ENCODE measurements at places on chromosomes 11 and 22.

DNA sequence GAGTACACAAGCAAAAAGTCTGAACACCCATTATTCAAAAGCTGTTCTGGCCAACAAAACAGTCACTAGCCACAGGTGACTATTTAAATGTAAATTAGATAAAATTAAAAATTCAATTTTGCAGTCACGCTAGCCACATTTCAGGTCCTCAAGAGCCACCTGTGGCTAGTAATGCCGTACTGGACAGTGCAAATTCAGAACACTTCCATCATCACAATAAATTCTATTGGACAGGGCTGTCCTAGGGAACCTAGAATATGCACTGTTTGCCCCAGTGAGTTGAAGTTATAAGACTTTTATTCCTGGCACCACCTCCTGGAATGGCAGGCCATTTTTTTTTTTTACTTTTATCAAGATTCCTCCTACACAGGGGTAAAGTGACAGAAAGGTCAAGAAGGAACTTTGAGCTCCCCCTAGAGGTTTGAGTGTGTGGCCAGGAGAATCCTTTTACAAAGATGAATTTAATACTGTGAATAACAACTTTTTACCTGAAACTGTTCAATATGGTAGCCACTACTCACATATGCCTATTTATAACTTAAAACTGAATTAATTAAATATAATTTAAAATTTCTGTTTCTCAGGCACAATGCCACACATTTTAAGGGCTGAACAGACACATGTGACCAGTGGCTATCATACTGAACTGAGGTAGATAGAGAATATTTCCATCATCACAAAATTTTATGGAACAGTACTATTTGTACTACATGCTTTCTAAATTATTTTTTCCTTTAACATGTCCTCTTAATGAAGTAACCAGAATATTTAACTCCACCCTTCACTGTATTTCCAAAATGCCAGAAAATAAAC, 6.5 kb downstream of the MSANTD2 start:
- DNase-seq = no peak

GRCh38 chr11:35363854-35364780, 55.2 kb downstream of the SLC1A2 start:
- DNase-seq = no peak

- DNase-seq = no peak
Observed at GRCh38 chr11:79437278-79437980, 3.4 kb downstream of the TENM4 start.

DNA sequence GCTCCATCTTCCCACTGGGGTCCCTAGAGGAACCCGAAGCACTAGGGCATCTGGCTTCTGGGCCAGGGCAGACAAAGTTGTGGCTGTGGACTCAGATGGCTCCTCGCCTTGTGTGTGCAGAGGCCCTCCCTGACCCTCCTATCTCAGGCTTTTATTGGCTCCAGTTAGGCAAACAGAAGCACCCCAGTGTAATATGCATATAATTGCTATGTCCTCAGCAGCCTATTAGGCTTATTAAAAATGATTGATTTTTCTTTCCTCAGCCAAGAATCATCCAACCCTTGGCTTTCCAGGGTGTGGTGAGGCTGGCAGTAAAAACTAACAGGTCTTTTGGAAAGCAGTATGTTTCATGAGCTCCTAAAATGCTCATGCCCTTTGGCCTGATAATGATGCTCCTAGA, 22.3 kb downstream of the UPB1 start:
- no peak for DNase-seq

- no peak for DNase-seq
Observed at GRCh38 chr22:32341122-32341740, 16.4 kb upstream of the RFPL3 start.

- DNase-seq = no peak
Observed at GRCh38 chr11:72135891-72136683, 562 bp downstream of the FOLR3 start.

DNA sequence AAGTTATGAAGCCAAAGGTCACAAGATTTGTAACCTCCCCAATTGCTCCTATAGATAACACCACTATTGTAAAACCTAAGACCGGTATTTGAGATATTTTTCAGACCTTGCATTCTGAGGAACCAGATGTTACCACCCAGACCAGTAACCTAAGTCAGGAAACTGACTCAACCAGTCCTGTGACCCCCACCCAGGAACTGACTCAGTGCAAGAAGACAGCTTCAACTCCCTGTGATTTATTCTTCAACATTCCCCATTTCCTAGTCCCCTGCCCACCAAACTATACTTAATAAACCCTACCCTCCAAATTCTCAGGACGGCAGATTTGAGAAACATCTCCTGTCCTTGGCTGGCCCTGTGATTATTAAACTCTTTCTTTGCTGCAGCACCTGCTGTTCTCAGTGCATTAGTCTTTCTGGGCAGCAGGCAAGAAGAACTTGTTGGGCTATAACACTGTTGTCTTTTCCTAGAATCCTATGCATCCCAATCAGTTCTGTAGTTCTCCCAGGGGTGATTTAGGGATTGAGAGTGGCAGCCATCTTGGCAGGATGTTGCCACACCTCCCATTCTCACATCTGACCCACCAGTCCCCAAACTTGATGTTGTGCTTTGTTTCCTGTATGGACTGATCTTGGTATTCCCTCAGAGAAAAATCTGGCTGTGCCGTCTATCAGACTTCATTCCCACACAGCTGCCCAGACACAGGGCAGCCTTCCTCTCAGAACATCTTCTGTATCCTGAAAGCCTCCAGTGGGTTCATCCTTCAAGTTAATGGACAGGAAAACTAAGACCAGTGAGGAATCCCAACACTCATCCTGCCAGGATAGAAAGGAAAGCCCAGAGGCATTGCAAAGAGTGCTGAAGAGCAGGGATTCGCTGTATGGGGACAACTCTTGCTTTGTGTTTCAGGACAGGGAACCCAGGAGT, 104.0 kb downstream of the PDE2A start:
- DNase-seq = no peak

DNA sequence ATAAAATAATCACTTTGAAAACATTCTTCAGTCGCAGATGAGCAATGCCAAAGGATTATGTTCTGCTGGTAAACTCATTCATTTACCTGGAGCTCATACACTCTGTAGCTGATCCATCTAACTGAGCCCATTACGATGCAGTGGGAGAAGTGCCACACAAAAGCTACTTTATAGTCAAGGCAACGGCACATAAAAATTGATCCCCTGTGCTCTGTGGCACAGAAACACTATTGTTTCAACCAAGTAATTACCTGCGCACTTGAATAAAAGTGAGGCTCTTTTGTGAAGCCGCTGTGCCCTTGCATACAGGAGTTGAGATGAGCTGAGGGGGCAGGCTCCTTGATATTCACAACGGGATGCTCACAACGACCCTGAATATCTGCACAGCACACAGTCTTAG, 7.2 kb downstream of the DKK3 start:
- no peak for DNase-seq

DNA sequence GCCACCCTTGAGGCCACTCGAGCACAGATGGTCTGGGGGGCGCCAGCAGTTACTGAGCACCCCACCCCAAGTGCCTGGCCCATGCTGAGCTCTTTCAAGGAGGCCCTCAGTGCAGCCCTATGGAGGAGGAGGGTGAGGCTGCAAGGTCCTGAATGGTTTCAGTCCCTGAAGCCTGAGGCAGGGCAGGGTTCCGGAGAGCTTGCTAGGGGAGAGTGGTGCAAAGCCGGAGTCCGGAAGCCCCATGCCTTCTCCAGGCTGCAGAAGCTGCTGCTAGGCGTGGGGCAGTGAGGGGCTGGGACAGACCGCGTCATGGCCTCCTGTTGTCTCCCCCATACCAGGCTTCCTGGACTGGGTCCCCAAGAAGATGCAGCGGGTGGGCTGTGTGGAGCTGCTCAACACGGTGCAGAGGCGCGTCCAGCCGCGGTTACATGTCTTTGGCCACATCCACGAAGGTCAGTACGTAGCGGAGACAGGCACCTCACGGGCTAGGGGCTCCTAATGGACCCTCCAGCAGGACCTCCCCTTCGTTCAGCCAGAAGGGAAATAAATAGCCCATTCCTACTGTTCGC, 90.6 kb downstream of the MPPED1 start:
- DNase-seq = no peak
